Neural progenitor cell (in vitro differentiated cells): ENCODE measurements at places on chromosomes 1 and 21.
A peak's percentile ranks its signal among the peaks of the same experiment; 100 is the strongest.

GRCh38 chr1:11570821-11571380 is 83.3 kb downstream of the FBXO2 start:
- DNase-seq, result no peak

DNA sequence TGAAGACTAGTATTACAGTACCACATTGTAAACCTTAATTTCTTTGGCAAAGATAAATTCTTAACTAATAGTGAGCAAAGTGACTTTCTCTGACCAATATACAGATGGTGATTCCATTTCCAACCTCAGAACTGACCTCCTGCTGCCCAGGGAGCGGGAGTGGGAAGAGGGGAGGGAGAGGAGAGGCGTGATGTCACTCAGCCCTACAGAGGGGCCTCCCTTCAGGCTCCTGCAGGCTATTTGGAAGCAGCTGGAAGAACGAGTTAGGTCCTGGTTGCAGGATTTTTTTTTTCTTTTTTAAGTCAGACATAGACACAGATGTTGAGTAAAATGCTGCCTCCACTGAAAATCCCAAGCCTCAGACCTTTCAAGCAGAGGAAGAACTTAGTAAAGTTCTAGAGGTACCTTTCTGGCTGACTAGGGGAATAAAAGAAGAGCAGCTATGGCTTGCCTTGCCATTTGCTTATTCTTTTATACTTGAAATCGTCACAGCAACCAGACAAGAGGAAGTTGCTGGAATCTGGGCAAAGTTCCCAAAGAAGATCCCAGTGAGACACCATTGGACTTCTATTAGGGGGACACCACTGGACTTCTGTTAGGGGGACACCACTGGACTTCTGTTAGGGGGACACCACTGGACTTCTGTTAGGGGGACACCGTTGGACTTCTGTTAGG is 54.5 kb downstream of the EXO1 start:
- no peak for DNase-seq

DNA sequence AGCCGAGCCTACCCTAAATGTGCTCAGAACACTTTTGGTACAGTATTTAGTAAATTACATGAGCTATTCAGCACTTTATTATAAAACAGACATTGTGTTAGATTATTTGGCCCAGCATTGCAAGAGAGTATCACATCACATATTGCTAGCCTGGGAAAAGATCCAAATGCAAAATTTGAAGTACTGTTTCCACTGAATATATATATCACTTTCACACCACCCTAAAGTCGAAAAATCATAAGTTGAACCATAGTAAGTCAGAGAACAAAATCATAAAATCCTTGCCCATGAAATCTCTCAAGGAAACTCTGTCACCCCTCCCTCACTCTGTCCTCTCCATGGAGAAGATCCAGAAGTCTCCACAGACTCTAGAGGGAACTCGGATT is 33.1 kb downstream of the RGS8 start:
- DNase-seq, result no peak

- DNase-seq, result no peak
These were observed 28.5 kb downstream of the MAB21L3 start for GRCh38 chr1:116139592-116140134.

DNA sequence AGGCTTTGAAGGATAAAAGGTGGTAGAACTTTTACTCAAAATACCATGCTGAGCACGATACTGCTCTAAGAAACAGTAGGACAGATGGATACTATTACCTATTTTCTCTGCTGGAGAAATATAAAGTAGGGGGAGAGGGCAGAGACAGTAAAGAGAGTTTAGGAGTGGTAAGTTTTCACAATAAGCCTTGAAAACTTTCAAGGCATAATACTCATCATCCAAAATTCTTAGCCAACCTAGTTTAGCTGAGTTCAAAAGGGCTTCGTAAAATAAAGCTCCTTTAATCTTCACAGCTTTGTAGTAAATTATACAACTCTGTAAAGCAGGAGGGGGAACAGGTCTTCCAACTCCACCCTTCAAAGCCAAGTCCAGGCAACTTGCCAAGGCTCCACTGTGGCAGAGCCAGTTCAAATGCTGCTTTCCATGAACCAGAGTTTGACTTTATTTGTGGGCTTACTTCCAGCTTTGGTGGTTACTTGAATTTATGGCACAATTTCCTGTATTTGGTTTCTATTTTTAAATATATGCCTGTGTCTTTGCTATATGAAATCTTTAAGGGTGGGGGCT is 15.5 kb downstream of the TEX38 start:
- no peak for DNase-seq

- no peak for DNase-seq
These were observed 1.1 kb upstream of the PSMG1 start for GRCh38 chr21:39184050-39184980.

GRCh38 chr1:205569411-205570172 is 62.2 kb downstream of the ELK4 start:
- no peak for DNase-seq

GRCh38 chr1:97787231-97787630 is 133.6 kb downstream of the DPYD start:
- DNase-seq, result no peak

DNA sequence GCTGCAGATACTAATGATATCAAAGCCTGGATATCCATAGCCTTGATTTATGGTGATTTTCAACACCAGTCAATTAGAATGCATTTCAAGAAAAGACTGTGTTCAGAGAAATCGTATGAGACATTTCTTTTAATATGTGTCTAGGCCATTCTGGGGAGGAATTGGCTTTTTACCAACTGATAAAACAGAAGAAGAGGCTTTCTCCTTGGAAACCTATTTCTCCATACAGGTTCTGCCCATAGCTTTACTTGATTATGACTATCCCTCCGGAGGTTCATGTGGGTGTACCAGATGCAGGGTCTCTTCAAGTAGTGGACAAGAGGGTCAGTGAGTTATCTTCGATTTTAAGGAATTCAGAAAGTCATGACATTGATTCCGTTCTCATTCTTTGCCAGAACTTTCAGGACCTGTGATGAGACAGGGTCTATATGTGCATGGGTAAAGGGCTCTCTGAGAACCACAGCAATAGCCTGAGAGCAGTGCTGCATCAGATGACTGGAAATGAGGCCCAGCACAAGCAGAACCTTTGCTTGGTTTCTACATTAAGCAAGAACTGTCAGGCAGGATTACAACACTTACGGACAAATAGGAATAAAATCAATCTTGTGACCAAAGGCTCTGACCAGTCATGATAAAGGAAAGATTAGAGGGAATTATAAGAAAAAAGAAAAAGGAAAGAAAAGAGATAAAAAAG is 263.7 kb upstream of the SGIP1 start:
- no peak for DNase-seq

DNA sequence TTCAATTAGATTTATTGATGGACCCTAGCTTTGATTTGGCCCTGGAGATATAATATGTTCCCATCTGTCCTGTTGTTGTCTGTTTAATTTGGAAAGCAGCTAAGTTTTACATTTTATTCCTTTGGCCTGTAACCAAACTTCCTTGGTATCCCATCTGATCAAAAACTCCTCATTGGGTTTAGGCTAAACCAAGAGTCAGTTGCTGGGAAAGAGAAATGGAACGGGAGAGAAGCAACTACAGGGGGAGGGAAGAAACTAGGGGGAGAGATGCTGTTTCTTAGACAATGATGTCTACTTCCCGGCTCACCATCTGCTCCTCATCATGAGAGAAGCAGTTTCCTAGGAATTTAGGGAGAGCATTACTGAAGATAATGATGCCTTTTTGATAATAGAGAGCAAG is 141.8 kb downstream of the SYT2 start:
- no peak for DNase-seq

GRCh38 chr1:97163591-97164275 is 442.1 kb downstream of the PTBP2 start:
- no peak for DNase-seq

- DNase-seq, result peak; percentile 45
These were observed 16.6 kb upstream of the GSTM4 start for GRCh38 chr1:109639063-109639840.

DNA sequence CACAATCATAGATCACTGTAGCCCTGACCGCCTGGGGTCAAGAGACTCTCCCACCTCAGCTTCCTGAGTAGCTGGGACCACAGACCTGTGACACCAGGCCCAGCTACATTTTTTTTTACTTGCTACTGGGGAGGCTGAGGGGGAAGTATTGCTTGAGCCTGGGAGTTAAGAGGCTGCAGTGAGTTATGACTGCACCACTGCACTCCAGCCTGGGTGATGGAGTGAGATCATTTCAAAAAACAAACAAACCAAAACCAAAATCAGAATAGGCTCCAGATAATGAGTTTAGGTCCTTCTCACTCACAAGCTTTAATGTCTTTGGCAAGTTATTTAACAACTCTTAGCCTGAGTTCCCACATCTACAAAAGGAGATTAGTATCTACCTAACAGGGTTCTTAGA is 22.8 kb downstream of the WDR26 start:
- DNase-seq, result no peak

DNA sequence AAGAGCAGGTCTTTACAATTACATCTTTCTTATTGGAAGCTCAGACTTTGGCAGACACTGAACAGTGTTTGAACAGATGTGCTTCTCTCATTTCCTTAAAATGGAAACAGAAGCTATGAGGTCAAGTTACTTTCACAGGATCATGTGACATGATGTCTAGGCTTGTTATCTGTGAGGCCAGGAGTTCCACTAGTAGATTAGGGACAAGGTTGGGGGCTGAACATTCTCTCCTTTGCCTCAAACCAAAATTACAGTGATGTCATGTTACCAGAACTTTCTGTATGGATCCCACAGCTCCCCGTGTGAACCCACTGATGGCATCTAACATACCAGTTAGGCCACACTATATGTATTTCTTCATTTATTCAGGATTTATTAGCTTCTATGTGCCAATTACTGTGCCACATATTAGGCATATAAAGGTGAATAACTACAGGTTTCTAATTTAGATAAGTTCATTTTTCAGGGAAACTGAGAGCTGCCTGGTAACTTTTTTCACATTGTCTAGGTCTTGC is 6.0 kb downstream of the DYNLT5 start:
- no peak for DNase-seq

DNA sequence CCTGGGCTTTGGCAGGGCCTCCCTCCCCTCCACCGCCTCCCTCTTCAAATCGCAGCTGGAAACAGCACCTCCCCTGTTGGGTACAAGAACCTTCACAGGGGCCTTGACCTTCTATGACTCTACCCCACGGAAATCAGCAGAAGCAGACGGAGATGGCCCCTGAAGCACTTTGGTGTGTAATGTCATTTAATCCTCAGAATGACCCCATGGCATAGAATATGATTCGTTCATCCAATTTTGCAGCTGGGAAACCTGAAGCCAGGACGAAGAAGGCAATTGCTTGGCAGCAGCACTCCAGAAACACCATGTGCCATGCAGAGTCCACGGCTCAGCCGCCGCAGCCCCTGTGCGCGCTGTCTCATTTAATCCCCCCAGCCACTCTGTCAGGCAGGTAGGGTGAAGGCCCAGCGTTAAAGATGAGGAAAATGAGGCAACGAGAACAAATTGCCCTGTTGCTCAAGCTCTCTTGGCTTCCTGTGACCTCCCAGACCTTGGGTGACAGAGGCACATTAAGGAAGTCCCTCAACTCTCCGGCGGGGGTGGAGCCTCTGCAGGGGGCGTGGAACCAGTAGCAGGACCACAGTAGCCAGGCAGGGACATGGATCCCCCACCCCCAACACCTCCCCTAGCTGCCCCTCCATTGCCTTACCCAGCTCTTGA is 25.8 kb upstream of the LAPTM5 start:
- DNase-seq, result no peak

- no peak for DNase-seq
These were observed 522.9 kb downstream of the KIF26B start for GRCh38 chr1:245677461-245678240.

DNA sequence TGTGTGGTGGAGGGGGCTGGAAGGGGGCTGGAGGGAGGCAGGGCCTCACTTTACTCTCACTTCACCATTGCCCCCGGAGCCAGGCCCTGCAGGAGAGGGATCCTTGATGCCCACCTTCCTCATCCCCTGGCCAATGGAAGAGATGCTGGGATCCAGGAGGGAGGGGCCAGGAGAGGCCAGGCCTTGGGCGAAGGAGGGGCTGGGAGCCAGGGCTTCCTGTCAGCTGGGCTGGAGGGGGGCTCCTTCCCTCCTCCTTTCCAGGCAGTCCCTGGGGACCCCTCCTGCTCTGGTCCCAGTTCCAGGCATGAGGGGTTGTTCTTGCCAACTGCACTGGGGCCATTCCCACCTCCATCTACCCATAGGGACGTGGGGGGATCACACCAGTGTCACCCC is 5.7 kb downstream of the AHDC1 start:
- DNase-seq, result peak; percentile 65

DNA sequence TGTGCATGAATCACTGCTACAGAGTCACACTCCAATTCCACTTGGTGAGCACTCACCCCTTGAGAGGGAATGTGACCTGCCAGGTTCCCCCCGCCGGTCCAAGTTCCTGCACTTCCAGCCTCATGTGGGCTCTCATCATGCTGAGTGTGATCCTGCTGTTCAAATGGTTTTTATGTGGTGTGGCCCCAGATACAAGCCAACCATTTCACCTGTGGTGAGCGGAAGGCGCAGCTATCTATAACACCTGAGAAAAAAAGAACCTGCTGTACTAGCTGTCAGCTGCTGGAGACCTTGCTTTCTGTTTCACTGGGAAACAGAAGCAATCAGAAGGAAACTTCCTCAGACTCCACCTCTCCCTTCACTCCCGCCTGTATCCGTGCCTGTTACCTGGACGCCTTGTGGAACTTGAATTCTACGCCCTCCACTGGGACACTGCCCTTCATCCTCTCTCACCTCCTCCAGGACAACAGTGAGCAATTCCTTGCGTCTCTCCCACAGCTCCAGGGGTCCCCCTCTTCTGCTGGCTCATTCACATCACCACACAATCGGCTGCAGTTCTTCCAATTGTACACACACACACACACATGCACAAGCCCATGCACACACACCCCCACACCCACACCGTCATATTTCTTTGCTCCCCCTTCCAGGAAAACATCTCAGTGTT is 64.4 kb upstream of the RPL11 start:
- DNase-seq, result no peak

GRCh38 chr1:21901473-21901847 is 35.6 kb downstream of the HSPG2 start:
- peak; percentile 27 for DNase-seq

GRCh38 chr1:214901718-214902117 is 180.8 kb upstream of the KCNK2 start:
- no peak for DNase-seq

GRCh38 chr1:181127898-181128453 is 39.5 kb downstream of the IER5 start:
- DNase-seq, result no peak

DNA sequence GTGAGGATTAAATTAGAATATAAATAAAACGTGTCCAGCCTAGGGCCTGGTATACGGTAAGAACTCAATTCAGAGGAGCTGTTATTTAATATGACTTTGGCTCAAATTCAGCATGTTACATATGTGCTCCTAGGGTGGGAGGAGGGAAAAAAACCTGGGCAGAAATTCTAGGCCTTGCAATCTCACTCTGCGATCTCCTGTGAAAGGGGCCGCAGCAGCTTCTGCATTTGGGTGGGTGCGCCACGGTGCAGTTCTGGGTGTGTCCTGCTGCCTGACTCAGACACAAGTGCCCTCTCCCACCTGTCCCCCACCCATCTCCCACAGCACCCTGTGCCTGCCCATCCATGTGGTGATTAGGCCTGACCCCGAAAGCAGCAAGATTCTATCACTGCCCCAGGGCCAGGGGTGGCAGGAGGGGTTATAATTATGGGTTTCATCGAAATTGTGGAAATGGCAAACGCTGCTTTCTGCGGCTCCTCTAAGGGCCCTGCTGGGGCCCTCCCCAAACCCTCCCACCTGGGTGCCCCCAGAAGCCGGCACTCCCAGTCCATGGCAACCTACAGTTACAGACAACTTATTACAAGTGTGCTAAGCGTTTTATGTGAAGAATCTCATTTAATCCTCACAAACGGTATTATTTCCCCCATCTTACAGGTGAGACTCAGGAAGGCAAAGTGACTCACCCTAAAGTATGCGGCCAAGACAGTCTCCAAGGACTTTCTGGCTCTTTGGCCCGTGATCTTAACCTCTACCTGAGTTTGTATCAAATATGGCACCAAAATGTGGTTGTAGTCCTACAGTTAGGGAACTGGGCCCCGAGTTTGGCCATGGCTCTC is 25.5 kb upstream of the GRHL3 start:
- DNase-seq, result no peak
